ENCODE measurements at places on chromosomes 7 and 10.

DNA sequence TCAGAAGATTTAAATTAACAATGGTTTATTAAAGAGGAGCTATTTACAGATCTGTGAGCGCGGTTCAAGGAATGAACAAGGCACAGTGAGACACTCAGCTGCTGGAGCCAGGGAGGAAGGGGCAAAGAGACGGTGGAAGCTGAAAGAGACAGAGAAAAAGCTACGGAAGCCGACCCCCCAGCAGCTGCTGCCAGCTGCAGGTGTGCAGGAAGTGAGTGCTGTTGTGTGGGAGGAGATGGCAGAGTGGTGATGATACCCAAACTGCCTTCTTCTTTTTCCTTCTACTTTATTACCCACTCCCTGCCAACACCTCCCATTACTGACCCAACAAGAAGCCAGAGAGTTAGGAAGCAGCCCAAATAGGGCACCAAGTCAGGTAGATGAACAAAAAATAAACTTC is 41.9 kb upstream of the MBL2 start:
- no peak for DNase-seq

- DNase-seq, result no peak
Observed at GRCh38 chr7:73454424-73454823, 20.8 kb downstream of the FZD9 start.

GRCh38 chr7:142745091-142745635 is 4.1 kb upstream of the PRSS1 start:
- no peak for DNase-seq

DNA sequence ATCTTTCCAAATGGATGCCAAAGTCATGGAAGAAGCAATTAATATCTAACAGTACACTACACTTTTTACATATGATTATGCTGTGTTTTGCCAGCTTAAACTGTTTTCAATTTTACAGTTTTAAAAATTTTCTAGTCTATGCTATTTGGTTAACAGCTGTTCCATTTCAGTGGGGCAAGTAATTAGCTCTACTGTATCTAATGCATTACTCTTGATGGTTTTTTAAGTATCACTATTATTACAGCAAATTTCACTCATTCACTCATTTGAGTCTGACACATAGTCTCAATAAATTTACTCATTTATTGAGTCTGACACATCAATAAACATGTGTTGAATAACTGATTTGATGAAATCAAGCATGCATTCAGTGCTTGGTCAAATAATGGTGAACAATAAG is 155.8 kb downstream of the RNF133 start:
- no peak for DNase-seq

GRCh38 chr10:32971536-32972091 is 13.6 kb upstream of the ITGB1 start:
- DNase-seq, result no peak

- no peak for DNase-seq
Observed at GRCh38 chr10:23359692-23360380, 15.2 kb upstream of the C10orf67 start.

- peak; percentile 88 for DNase-seq
Observed at GRCh38 chr10:126397640-126398382, 9.5 kb upstream of the ADAM12 start.

- DNase-seq, result no peak
Observed at GRCh38 chr10:2921956-2922680, 145.2 kb upstream of the PFKP start.

DNA sequence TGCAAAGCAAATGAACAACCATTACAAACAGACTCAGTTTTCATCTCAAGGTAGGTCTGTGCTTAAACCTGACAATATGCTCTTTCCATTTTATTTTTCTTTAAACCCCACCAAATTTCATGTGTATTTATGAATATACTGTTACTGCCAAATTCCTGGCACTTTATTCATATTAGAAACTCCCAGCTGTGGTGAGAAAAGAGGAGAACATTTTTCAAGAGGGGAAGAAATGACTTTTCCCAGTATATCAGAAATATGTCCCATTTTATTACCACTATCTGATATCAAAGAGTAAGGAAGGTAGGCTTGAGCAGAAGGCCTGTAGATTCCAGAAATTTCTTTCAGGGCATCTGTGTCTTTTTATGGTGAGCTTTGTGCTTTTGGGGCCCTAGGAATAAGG is 189.6 kb downstream of the ADAM12 start:
- no peak for DNase-seq

GRCh38 chr10:125611216-125611615 is 71.7 kb downstream of the TEX36 start:
- no peak for DNase-seq

DNA sequence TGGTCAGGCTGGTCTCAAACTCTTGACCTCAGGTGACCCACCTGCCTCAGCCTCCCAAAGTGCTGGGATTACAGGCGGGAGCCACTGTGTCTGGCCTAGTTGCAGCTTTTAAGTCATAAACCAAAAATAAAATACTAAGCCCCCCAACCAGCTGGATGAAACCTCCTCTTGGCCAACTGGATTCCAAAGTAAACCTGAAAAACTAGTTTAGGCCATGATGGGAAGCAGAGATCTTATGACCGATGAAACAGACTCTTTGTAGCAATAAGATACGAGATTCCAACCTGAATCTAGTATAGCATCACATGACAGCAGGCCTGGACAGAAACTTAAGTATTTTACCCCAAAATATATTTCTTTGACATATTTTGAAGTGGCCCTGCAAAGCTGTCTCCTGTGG is 9.1 kb upstream of the MCM10 start:
- no peak for DNase-seq

DNA sequence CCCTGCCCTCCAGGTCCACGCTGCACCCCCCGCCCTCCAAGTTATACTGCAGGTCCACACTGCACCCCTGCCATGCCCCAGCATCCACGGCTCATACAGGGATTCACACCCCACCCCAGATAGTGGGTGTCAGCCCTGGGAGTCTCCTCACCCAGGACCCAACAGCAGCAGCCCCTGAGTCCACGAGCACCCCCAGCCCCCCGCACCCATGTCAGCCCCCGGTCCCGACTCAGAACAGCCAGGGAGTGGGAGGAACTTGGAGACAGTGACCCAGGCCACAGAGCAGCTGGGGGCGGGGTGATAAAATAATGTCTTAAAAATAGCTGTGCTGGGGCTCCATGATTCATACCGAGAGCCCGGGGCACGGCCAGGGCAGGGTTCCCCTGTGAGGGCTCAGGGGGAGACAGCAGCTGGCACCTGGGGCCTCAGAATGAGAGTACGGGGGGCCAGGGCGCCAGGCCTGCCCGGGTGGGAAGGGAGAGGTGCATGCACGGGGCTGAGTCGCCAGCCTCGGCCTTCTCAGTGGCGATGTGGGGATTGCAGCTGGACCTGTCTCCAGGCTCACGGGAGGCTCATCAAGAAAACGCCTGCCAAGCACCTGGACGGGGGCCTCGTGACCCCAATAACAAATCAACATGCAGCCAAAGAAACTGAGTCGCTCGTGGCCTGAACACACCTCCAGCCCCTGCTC is 29.8 kb downstream of the ADAP1 start:
- DNase-seq, result no peak

DNA sequence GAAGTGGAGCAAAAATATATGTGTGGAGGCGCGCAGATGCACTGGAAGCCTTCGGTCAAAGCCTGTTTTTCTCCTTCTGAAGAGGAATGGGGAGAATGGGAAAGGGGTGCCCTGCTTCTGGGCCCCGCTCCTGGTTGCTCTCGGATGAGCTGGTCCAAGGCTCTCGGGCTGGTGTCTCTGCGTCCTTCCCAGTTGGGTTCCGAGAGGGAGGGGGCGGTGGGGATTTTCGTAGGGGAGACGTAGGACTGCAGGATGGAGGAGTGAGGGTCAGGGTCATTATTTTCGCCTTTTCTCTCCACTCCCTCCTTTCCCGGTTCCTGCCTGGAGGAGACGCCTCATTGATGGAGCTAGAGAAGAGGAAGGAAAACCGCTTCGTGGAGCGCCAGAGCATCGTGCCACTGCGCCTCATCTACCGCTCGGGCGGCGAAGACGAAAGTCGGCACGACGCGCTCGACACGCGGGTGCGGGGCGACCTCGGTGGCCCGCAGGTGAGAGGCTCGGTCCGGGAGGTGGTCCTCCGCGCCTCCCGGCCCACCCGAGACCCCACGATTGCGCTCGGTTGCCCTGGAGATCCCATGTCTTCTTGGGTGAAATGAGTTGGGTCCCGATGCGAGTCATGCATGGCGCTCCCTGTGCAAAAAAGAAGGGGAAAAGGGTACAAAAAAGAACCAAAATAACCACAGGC is 790 bp downstream of the ADAM22 start:
- no peak for DNase-seq

DNA sequence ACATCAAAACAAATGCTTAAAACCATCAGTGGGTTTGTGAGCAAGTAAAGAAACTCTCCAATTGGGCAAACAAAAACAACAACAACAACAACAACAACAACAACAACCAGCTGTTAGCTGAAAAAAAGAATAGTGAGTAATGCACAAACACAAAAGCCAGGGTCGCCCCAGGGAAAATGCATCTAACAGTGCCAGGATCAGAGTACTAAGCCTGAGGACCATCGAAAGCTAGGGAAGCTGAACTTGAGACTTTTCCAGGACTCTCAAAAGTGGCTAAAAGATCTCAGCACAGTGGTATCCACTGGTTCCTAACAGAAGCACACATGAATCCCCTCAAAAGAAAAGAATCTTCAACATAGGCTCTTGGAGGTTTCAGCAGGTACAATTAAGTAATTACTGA is 83.3 kb downstream of the CPXM2 start:
- no peak for DNase-seq

DNA sequence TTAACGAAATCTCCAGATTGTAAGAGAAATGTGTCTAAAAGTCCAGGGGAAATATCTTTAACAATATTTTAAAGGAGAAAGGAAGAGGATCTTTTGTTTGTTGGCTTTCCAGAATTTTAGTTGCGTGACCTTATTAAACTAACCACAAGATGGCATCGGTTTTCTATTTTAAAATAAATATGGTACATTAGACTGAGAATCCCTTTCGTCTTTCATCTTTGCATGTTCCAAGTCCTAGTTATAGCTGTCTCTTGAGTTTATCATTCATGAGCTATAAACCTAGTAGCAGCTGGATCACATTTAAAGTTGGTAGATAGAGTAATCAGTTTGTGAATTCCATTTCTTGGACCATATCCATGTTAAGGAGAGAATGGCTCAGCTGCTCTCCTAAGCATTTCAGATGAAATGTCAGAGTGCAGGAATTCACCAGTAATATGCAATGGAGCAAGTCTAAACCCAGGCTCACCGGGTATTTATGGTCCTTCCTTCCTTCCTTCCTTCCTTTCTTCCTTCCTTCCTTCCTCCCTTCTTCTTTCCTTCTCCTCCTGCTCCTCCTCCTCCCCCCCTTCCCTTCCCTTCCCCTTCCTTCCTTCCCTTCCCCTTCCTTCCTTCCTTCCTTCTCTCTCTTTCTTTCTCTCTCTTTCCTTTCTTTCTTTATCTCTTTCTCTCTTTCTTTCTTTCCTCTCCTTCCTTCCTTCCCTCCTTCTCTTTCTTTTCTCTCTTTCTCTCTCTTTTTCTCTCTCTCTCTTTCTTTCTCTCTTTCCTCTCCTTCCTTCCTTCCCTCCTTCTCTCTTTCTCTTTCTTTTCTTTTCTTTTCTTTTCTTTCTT is 57.8 kb upstream of the RAB18 start:
- no peak for DNase-seq

DNA sequence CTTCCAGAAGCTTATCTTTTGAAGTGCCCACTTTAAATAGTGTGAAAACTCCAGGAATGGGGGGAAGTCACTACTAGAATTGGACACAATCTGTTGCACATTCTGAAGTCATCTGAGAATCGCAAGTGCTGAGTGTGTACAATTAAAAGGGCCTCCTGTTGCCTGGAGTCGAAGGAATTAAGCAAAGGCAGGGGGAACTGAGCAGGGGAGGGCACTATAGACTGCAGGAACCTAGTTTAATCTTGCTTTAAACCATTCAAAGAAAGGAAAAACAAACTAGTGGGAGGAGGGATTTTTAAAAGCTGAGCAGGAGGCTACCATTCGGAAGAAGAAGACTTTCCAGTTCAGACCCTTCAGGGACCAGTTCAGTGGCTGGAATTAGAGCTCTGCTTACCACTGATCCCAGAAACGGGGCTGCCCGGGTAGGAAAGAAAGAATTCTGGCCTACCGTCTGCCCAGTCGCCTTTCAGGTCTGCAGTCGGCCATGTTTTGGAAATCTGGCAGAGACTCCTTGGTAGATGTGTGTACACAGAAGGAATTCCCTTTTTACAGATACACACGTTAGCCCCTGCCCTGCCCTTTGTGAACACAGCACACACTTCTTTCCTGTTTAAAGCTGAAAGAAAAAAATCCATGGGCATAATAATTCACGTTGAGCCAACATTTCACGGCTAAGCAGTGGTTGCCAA is 610.6 kb upstream of the FOXK1 start:
- DNase-seq, result no peak

- no peak for DNase-seq
Observed at GRCh38 chr7:137007001-137007694, 138.7 kb downstream of the CHRM2 start.

- no peak for DNase-seq
Observed at GRCh38 chr7:106986450-106986977, 58.0 kb upstream of the PRKAR2B start.

DNA sequence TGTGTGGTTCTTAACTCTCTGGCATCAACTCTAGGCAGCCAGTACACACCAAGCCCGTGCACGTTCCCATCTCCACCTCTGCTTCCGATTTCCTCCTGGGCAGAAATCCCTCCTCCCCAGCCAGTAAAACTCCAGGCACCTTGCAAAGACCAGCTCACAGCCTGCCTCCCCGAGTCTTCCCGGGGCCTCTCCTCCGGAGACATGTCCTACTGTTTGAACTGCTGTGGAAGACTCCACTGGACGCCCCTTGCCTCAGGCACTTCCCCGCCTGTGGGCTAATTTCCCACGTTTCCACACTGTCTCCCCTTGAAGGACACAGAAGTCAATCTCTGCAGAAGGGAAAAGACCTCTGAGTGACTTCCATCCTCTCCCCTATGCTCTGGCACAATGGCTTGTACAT is 210.7 kb upstream of the FRMD4A start:
- DNase-seq, result no peak

DNA sequence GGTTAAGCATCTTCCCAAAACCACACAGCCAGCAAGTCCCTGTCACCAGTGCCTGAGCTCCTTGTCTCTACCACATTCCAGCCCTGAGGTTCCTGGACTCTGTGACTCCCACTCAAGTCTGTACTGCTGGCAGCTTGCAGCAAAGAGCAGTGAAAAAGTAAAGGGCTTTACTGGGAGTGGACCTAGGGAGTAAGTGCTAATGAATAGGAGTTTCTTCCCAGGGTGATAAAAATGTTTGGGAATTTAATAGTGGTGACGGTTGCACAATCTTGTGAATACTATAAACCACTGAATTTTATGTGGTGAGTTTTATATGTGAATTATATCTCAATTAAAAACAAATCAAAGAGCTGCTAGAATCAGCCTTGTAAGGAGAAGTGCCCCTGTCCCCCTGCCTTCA is 22.6 kb downstream of the HSPA12A start:
- no peak for DNase-seq

- DNase-seq, result no peak
Observed at GRCh38 chr10:79321951-79322350, 25.3 kb upstream of the PPIF start.

Data from amniotic stem cell (primary cell).